EH (cell line): ENCODE measurements at places on chromosomes 16 and 17.

- DNase-seq = no peak
These were observed 122.7 kb downstream of the FTO start for GRCh38 chr16:53826658-53827057.

DNA sequence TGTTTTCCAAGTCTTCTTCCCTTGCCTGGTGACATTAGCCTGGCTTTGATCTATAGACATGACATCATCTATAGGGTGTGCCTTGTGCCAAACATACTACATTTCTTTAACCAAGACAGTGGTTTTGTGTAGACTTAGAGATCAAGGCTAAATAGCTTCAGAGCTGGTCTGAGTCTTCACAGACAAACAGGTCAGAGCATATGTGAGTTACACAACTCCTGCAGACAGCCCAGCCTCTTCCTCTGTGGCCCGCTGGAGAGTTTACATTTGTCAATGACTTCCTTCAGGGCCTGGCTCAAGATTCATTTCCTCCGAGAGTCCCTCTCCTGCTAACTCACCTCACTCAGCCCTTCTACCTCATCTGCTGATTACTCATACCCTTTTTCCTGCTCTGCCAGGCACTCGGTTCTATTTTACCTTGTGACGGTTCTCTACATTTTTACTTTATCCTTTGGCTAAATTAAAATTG is 73.1 kb upstream of the TANC2 start:
- peak; percentile 78 for DNase-seq

- peak; percentile 20 for DNase-seq
These were observed 17.7 kb upstream of the RMI2 start for GRCh38 chr16:11327277-11328171.

GRCh38 chr17:28519236-28519635 is 13.1 kb downstream of the FOXN1 start:
- no peak for DNase-seq

DNA sequence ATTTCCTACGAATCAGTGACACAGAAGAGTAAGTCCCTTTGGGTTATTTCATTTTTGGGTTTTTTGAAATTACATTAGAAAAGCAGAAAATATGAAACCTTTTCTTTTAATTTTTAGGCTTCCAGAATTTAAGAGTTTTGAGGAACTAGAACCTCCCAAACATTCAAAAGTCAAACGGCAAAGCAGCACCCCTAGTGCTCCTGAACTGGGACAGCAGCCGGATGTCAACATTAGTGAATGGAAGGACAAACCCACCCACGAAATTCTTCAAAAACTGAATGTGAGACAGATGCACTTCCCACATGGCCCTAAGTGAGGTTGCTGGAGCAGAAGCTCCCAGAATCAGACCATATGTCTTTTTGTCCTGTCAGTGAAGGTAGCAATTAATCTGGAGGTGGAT is 199.4 kb downstream of the PHKB start:
- DNase-seq = no peak

DNA sequence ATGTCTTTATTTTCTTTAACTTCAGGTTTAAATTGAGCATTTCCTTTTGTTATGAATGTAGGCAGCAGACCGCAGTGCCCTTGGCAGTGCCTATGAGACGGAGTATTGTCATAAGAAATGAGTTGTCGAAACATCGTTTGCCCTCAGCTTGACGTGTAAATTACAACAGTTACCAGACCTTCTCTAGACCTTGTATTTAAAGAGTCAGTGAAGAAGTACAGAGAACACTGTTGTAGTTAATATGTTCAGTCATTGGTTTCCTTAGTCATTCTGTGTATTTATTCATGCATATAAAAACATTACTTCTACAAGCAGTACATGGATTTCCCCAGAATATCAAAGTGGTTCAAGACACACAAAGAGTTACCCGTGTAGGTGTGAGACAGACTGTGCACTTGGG is 19.0 kb downstream of the IRF8 start:
- no peak for DNase-seq

- DNase-seq = no peak
These were observed 180.4 kb upstream of the IRX5 start for GRCh38 chr16:54750249-54750648.

DNA sequence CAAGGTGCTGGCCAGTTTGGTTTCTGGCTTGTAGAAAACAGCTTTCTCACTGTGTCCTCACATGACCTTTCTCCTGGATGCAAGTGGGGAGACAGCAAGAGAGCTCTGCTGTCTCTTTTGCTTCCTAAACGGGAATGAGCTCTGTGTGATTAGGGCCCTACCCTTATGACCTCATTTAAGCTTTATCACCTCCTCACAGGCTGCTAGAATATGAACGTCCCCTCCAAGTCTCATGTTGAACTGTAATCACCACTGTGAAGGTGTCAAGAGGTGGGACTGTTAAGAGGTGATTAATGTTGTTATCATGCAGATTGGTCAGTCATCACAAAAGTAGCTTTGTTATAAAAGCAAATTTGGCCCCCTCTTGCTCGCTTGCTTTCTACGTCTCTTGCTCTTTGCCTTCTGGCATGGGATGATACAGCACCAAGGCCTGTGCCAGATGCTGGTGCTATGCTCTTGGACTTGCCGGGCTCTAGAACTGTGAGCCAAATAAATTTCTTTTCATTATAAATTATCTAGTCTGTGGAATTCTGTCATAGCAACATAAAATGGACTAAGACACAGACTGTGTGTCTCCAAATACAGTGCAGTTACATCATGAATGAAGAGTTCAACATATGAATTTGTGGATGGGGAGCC is 14.8 kb upstream of the POLR3E start:
- no peak for DNase-seq

- DNase-seq = no peak
These were observed 235.7 kb upstream of the SDK2 start for GRCh38 chr17:73879987-73880386.

GRCh38 chr17:50765454-50766221 is 1.7 kb downstream of the ANKRD40CL start:
- DNase-seq = no peak

- DNase-seq = peak; percentile 34
These were observed 14.4 kb downstream of the EPOP start for GRCh38 chr17:38660097-38661025.

DNA sequence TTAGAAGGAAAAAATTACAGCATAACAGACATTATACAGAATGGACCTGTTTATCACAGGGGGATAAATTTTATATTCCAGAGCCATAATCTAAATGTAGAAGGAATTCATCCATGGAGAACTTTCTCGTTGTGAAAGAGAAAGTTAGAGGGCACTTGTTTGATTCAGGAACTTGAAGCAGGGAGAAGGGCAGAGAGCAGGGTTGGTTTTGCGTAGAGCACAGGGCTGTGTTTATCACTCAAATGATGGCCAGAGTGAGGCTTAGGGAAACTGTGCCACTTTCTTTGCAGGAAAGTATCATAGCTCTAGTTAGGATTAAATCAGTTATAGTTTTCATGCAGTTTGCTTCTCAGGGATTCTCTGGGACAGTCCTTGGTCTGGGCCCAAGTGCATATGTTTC is 29.1 kb upstream of the MED13 start:
- DNase-seq = no peak

DNA sequence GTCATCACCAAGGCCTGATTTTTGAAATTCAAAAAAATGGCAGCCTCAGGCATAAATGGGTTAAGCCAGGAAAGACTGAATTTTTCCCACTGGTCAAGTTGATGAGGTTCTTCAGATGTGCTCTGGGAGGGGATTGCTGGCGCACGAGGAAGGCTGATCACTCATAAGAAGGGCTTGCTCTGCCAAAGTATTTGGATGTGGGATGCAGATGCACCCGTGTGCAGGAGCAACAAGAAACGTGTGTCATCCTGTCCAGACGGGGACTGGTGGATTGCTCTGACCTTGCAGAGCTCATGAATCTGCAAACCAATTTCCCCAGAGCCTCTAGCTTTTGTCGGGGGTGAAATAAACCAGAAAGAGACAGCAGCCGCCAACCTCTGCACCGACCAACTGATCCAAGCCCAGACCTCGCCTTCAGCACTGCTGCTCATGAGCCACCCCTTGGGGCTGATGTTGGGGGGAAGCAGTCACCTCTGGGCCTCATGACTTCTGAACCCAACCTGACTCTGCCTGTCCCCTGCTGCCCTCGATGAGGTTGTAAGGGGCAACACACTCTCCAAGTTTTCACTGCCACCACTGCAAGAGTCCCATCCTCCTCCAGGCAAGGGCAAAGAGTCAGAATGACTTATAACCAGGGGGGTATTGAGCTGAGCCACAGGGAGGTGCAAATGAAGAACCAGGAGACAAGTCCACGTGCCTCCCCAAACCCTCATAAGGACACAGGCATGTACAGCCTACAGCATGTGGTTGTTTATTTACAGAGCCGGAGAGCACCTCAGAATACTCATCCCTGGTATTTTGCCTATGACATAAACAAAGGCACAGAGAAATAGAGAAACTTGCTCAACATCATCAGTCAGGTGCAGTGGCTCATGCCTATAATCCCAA is 452.0 kb downstream of the SOX9 start:
- no peak for DNase-seq

GRCh38 chr16:10087151-10087550 is 95.1 kb downstream of the GRIN2A start:
- DNase-seq = no peak

DNA sequence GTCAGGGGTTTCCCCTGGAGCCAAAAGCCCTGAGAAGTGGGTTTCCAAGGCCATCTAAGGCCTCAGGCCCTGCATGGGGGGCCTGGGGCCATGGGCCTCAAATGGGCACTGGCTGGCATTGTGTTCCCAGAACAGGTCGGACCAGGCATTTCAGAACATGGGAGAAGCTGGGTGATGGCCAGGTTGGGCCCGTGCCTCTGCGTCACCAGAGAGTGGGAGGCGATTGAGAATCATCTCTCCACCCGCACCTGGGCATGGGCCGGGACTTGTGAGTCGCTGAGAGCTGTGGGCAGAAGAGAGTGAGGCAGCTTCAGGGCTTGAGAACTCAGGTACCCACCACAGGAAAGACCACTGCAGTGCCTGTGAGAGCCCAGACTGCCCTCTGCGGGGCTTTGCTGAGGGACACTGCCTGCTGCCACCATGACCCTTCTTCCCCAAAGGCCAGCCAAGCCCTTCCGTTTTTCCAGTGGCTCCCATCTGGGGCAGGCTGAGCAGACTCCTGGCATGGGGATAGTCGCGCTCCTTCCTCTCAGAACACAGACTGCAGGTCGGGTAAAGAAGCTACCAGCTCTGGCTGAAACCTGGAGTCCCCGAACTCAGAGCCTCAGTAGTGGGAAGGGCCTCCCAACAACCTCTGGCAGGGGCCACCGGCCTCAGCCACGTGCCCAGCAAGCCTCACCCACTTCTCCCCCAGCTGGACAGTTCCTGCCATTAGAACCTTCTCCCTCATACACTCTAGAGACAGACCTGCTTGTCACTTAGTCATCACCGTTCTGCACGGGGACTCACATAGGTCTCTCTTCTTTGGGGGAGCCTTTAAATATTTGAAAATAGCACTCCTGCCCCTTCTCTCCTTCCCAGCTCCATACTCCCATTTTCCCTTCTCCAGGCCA is 1.6 kb downstream of the RAB11FIP4 start:
- DNase-seq = no peak

GRCh38 chr17:71460943-71461342 is 659.9 kb upstream of the SOX9 start:
- DNase-seq = peak; percentile 55

DNA sequence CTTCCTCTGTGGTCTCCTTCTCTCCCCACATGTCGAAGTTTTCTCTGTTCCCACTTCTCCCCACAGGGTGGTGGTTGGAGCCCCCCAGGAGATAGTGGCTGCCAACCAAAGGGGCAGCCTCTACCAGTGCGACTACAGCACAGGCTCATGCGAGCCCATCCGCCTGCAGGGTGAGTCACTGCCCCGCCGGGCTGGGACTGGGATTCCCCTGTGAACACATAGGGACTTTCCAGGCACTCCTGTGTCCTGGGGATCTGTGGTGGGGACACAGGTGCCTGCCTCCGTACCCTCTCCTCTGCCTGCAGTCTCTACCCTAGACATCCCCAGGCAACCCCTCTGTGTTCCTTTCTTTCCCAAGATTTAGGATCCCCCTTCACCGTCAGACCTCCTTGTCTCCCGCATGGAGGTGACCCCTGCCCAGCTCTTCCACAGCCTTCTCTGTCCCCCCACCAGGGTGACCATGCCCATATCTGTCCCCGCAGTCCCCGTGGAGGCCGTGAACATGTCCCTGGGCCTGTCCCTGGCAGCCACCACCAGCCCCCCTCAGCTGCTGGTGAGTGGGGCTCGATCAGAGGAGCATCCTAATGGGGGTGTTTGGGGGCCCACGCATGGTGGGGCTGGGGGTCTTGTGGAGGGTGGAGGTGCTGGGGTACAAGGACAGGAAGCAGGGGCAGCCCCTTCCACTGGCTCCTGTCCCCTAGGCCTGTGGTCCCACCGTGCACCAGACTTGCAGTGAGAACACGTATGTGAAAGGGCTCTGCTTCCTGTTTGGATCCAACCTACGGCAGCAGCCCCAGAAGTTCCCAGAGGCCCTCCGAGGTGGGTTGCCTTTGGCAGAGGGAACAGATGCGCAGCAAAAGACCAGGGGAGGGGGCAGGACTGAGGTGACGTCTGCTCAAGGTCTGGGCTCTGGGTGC is 5.8 kb downstream of the ITGAM start:
- DNase-seq = no peak

- DNase-seq = no peak
These were observed 32.2 kb downstream of the SNN start for GRCh38 chr16:11700264-11701029.

GRCh38 chr17:73643001-73643851 is 1.0 kb downstream of the SDK2 start:
- DNase-seq = no peak
